EH (cell line): ENCODE measurements at places on chromosomes 6 and 20.

GRCh38 chr20:10654630-10655029 lies 19.2 kb downstream of the JAG1 start:
- no peak for DNase-seq

- peak; percentile 27 for DNase-seq
These were observed 366.1 kb upstream of the SOX4 start for GRCh38 chr6:21227486-21227885.

GRCh38 chr6:33678233-33678931 lies 33.1 kb downstream of the UQCC2 start:
- DNase-seq: no peak

DNA sequence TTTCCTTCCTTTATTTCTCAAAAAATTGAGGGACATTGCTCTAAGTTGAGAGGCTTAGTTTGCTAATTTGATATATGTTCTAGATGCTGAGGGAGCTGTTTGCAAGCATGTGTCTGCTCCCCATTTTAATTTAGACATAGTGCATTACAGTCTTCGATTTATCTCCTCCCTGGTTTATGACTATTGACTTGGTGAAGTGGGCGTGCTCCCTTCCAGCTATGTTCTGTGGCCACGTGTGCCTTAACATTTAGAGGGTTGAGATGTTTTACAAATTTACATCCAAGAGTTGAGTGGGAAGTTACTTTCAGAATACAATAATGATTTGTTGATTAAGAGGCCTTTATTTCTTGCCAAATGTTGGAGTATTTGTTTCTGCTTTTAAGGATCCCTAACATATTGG lies 48.2 kb downstream of the KLHL32 start:
- no peak for DNase-seq

- peak; percentile 17 for DNase-seq
These were observed 98.9 kb downstream of the HDGFL1 start for GRCh38 chr6:22668307-22668706.
